ENCODE measurements at places on chromosomes 6 and 20.

DNA sequence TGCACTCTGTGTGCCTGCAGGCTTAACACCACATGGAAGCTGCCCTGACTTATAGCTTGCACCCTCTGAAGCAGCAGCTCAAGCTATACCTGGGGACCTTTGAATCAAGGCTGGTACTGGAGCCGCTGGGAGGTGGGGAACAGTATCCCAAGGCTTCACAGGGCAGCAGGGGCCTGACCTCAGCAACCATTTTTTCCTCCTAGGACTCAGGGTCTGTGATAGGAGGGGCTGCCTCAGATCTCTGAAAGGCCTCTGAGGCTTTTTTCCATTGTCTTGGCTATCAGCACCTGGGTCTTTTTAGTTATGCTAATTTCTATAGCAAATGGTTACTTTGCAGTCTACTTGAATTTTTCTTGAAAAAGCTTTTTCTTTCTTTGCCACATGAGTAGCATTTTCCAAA, 80.2 kb upstream of the OPRM1 start:
- no peak for DNase-seq

GRCh38 chr6:9422138-9422537, 986.8 kb upstream of the SLC35B3 start:
- no peak for DNase-seq

DNA sequence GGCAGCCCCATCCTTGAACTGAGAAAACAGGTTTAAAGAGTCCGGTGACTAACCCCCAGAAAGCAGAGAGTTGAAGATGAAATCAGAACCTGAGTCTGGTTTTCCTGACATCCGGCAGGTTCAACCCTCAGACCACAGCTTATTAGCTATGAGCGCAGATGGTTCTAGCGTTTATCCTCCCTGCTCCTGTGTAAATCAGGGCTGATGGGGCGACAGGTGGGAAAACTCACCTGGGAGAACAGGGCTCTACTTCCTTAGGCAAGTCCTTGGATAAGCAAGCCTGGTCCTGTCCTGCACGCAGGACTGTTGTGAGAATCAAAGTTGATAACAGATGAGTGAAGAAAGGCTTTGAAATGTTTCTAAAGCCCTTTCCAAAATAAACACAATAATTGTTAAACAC, 31.4 kb downstream of the GHRH start:
- no peak for DNase-seq

DNA sequence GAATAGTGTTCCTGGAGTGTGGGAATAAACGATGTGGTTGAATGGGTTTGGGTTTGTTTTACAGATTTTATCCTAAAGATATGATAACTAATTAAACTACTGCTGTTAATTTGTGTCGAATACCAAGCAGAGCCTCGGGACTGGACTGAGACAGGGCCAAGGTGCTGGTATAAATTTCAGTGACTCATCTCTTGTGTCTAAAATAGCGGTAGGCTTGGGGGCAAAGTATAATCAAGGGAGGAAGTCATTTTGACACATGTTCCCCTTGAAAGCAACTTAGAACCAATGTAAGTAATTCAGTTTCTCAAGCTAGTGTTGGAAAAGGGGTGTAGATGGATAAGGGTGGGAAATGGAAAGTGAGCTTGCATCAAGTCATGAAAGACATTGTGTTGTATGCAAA, 108.4 kb downstream of the PLCB4 start:
- no peak for DNase-seq

DNA sequence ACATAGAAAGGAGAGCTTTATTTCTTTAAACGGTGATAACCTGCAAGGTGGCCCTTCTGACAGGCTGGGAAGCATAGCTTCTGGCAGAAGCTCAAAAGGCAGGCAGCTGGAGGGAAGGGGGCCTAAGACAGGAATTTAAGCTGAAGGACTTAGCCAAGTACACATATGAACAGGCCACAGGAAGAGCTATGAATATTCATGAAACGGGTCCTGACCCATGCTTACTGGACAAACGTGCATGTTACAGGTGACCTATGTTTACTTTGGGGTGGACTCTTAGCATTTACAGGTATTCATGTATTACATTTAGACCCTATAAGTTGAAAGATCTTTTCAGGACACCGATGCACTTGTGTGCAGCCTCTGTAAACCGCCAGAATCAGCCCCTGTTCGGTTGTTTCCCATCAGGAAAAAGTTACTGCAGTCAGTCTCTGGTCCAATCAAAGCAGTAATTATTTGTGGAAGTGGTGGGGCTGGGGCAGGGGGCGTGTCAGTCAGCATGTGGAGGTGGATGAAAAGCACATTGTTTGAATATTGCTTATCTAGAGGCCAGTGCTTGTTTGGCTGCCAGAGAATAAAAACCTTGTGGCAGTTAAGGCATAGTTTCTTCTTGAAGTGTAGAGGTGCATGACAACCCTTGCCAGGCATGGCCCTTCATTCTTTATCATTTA, 2.9 kb upstream of the GZF1 start:
- no peak for DNase-seq

DNA sequence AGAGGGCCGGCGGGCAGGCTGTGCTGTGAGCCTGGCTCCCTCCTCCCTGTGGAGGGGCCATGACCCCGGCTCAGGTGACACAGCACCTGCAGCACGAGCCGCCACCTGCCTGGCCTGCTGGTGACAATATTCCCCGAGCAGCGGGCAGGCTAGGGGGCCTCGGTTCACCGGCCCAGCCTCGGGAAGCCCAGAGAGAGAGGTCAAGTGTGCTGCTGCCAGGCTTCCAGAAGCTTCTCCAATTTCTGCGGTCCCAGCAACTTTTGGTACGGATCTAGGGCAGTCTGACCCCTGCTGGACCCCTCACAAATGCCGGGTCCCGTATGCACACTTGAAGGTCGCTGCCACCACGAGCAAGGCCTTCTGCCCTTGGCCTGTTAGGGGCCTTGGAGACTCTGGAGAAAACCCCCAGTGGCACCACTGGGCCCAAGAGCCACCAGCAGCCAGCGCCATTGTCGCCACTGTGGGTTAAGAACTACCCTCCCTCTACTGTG, 38.6 kb upstream of the NOL4L start:
- no peak for DNase-seq

DNA sequence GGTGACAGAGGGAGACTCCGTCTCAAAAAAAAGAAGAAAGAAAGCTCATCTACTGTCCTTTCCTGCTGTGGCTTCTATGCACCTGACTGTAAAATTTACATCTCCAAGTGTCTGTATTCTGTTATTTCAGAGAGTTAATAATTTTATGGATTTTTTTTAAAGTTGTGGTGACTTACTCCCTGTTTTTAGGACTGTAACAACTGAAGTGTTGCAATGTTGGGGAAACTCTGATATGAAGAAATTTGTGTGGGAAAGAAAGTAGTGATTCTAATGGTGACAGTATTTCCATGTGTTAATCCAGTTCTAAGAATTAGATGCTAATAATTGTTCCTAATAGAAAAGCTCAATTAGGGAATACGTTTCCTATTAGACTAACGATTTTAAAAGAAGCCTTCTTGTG, 27.4 kb downstream of the STX11 start:
- no peak for DNase-seq

GRCh38 chr6:138013959-138014358, 93.3 kb downstream of the PERP start:
- no peak for DNase-seq

- DNase-seq, result no peak
These were observed 115.4 kb downstream of the SCAF8 start for GRCh38 chr6:154848580-154848979.

- no peak for DNase-seq
These were observed 28.2 kb downstream of the SLC12A5 start for GRCh38 chr20:46056970-46057855.

- no peak for DNase-seq
These were observed 59.5 kb upstream of the TGM3 start for GRCh38 chr20:2236256-2236655.

DNA sequence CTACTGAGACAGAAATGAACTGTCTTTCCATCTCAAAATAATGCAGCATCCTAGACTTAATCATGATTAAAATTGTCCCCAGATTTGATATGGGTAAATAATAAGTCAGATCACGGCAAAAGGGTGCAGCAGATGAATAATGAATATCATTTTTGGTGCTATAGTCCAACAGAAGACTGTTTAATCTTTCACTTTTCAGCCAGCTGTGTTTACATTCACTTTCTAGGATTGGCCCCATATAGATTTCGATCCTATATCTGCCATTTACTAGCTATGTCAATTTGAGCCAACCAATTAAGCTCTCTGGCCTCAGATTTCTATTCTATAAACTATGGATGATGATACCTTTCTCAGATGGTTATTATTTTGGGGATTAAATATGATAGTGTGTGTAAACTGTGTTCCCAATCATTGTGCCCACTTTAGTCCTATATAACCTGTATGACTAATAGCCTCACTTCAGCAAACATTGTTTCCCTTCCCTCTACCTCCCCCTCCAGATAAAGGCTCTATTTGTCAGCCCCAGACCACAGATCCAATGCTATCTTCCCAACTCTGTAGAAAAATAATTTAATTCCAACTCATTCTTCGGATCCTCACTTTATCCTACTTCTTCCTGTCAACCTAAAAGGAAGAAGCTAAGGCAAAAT, 53.6 kb upstream of the NT5E start:
- no peak for DNase-seq

GRCh38 chr20:50389438-50389807, 120.8 kb upstream of the PTPN1 start:
- DNase-seq, result no peak

DNA sequence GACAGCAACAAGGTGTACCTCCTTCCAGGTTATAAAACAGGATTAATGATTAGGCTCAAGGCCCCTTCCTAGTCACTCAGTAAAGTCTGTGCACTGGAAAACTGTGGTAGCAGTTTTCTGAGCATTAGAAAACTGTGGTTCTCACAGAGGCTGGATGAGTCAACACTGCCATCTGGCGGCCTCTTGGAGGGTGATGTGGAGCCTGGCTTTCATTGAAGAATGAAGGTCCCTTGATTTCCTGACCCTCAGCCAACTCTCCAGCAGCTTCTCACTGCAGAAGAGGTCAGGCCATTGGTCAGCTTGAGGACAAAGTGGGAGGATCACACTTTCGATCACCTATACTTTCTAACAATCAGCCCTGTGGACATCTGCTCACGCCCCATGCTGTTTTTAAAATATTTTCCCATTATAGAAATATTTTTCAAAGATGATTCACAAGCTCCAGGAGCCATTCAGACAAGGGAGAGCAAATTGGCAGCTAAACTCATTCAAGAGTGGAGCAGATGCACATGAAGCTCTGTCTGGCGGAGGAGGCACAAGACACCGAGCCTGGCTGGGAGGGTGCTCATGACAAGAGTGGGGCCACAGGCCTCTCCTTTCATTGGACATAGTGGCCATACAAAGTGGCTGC, 23.2 kb downstream of the PSMB1 start:
- peak; percentile 58 for DNase-seq

DNA sequence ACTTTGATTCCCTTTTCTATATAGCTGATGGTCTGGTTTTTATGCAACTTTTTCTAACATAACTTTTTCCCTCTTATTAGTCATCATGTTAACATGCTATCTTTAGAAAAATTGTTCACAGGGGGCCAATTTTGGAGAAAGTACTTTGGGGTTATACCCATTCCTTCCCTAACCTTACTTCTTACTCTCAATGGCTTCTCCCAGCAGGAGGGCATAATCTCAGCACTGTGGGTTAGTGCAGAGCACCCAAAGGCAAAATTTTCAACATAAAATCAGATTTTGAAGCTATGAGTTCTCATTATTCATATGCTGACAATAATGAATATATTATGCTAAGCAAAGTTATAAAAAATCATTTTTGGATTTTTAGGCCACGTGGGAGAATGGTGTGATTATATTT, 299.2 kb downstream of the SLC35F1 start:
- no peak for DNase-seq

- DNase-seq, result no peak
These were observed 61.7 kb downstream of the PYGB start for GRCh38 chr20:25309395-25310267.

DNA sequence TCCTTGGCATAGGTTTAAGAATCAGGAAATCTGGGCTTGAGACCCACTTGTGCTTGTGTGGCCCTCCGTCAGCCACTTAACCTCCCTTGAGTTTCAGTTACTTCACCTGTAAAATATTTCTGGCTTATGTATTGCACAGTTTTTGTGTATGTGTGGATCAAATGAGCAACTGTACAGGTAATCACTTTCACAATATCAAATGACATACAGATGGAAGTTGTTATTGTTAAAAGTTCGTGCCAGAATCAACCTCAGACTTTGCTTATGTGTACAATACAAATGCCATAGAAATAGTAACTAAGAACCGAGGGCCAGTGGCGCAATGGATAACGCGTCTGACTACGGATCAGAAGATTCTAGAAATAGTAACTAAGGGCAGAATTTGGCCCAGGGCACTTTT, 65.6 kb upstream of the KIF13A start:
- DNase-seq, result no peak

GRCh38 chr20:8526610-8527009, 394.5 kb downstream of the PLCB1 start:
- no peak for DNase-seq

GRCh38 chr20:54557806-54558590, 82.6 kb downstream of the DOK5 start:
- DNase-seq, result no peak

All from activated gamma-delta T cell treated with Interleukin-2 at 50 U/mL for 16 hours (primary cell).